ENCODE measurements at places on chromosomes 12 and 14. TPM values are rescaled to one million over a fixed set of nuclear protein-coding genes. Genes with fewer than 3 reads are reported as not detected.

- DNase-seq: no peak
These were observed 25.0 kb downstream of the HIF1A start for GRCh38 chr14:61720294-61720661.

The GZMH gene
- total RNA-seq: 0.50 TPM

- no peak for DNase-seq
These were observed 7.1 kb downstream of the SLC39A5 start for GRCh38 chr12:56236985-56237384.

The TMEM132C gene
- total RNA-seq: 3.6 TPM

The KICS2 gene
- 7.9 TPM for total RNA-seq
